ENCODE measurements at places on chromosomes 1 and 21. TPM values are rescaled to one million over a fixed set of nuclear protein-coding genes. Genes with fewer than 3 reads are reported as not detected.

LIPI gene
- total RNA-seq = not detected

SFPQ gene
- total RNA-seq = 167 TPM

OLFML2B gene
- not detected for total RNA-seq

LMNA gene
- total RNA-seq = 1,664 TPM

HSD3B1 gene
- not detected for total RNA-seq

COL11A1 gene
- not detected for total RNA-seq

GJC2 gene
- 45.3 TPM for total RNA-seq

HES3 gene
- not detected for total RNA-seq

ANKRD34A gene
- total RNA-seq = 0.20 TPM

TINAGL1 gene
- 596 TPM for total RNA-seq

ELF3 gene
- 1,050 TPM for total RNA-seq

RIMS3 gene
- total RNA-seq = not detected

GBP2 gene
- total RNA-seq = 5.9 TPM

TRPM2 gene
- total RNA-seq = 0.60 TPM

SLC30A10 gene
- total RNA-seq = not detected

SLC9C2 gene
- total RNA-seq = not detected

SEMA6C gene
- 0.13 TPM for total RNA-seq

DPT gene
- total RNA-seq = not detected

OR6N1 gene
- not detected for total RNA-seq

HUNK gene
- not detected for total RNA-seq

SPRR2G gene
- total RNA-seq = not detected

BRINP3 gene
- total RNA-seq = not detected

SELP gene
- not detected for total RNA-seq

SPRR1B gene
- 1.9 TPM for total RNA-seq

CLEC20A gene
- total RNA-seq = not detected

SPRR3 gene
- 0.20 TPM for total RNA-seq

SEC16B gene
- total RNA-seq = 1.5 TPM

HNRNPR gene
- total RNA-seq = 101 TPM

NUDT4B gene
- 26.1 TPM for total RNA-seq

C1orf115 gene
- 0.60 TPM for total RNA-seq

PYGO2 gene
- 43.4 TPM for total RNA-seq

LCE2B gene
- not detected for total RNA-seq

MNDA gene
- not detected for total RNA-seq

HFM1 gene
- not detected for total RNA-seq

TIAM1 gene
- not detected for total RNA-seq

OR2AK2 gene
- not detected for total RNA-seq

FCRL2 gene
- not detected for total RNA-seq

OR2T35 gene
- total RNA-seq = not detected

ADGRB2 gene
- total RNA-seq = 1.2 TPM

LHX8 gene
- not detected for total RNA-seq

AMY1B gene
- not detected for total RNA-seq

SPRR4 gene
- total RNA-seq = not detected

KRTAP19-3 gene
- total RNA-seq = not detected

ACTL8 gene
- total RNA-seq = 0.55 TPM

C1QC gene
- not detected for total RNA-seq

FOXO6 gene
- 1.5 TPM for total RNA-seq

CNKSR1 gene
- total RNA-seq = 39.9 TPM

PDE4B gene
- 0.60 TPM for total RNA-seq
